Suprapubic skin (tissue), 4 donors: ENCODE measurements at places on chromosomes 5 and 9.

- no peak for DNase-seq
These were observed 353 bp upstream of the PDGFRB start for GRCh38 chr5:150156027-150156368.

DNA sequence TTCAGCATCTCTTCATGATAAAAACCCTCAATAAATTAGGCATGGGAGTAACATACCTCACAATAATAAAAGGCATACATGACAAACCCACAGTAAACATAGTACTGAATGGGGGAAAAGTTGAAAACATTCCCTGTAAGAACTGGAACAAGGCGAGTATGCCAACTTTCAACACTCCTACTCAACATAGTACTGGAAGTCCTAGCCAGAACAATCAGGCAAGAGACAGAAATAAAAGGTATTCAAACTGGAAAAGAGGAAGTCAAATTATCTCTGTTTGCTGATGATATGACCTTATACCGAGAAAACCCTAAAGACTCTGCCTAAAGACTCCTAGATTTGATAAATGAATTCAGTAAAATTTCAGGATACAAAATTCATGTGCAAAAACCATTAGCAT is 167.6 kb downstream of the TMEM38B start:
- no peak for DNase-seq

- no peak for DNase-seq
These were observed 243.6 kb downstream of the AP3B1 start for GRCh38 chr5:78050888-78051287.

GRCh38 chr9:133889584-133890301 is 102.4 kb downstream of the VAV2 start:
- no peak for DNase-seq

DNA sequence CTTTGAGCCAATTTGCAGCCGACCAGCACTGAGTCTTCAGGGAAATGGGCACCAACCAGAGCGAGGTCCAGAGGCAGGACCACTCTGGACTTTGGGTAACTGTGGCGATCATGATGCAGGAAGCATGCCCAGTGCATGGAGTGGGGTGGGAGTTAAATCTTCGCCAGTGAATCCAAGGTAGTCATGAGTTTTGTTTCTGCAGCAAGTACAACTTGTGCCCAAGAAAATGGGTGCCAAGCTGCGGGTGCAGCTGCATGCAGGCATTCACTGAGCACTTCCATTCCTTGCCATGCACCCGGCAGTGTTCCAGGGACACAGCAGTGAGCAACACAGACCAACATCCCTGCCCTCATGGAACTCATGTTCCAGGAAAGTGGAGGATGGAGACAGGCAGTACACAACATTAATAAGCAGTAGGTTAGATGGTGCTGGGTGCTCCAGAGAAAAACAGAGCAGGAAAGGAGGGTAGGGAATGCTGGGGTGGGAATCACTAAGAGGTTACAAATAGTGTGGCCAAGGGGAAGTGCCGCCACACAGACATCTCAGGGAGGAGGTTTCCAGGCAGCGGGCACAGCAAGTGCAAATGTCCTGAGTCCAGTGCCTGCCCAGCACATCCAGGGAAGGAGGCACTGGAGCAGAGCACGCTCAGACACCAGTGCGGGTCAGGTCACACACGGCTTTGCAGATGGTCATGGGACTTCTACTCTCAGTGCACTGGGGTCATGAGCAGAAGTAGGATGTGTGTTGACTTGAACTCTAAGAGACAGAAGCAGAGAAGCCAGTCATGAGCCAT is 48.2 kb upstream of the LMX1B start:
- no peak for DNase-seq

DNA sequence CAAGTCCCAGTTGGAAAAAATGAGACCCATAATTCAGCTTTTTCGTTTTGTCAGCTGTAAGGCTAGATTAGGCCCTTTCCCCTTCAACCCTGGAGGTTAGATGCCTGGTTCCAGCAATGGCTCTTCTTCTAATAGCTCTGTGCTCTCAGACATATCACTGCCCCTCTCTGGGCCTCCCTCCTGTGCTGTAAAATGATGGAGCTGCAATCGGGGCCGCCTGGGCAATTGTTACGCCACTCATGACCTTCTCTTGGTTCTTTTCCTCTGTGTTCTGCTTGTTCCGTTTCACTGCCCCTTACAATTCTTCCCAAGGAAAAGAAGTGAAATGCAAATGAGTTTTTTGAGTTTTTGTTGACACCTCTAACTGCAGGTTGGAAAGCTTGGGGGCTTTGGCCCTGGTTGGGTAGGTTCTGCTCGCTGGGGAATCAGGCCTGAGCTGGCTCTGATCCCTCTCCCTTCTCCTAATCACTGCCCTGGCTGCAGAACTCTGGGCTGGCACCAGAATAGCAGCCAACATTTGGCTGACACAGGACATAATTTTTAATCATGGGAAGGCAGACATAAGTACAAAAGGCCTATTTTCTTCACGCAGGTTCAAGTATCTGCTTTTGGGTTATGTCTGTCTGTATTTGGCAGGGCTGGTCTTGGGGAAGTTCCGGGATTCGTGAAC is 110.9 kb downstream of the FOXD1 start:
- DNase-seq = no peak

DNA sequence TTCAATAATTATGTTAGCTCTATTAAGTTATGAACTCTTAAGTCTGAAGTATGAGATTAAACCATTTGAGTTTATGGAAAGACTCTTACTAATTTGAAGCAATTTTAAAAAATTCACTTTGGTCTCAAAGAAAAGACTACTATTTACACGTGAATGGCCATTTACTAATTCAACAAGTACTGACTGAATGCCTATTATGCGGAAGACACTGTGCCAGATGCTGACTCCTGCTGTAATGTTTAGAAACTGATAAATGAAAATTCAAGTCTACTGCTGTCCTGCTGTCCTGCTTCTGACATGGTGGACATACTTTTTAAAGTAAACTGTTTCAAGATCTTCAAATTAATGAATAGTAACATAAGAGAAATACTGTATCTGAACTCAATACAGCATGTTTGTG is 116.2 kb downstream of the MPDZ start:
- no peak for DNase-seq

- DNase-seq = peak; percentile 72
These were observed 5.9 kb downstream of the MGAT4B start for GRCh38 chr5:179800696-179801201.

DNA sequence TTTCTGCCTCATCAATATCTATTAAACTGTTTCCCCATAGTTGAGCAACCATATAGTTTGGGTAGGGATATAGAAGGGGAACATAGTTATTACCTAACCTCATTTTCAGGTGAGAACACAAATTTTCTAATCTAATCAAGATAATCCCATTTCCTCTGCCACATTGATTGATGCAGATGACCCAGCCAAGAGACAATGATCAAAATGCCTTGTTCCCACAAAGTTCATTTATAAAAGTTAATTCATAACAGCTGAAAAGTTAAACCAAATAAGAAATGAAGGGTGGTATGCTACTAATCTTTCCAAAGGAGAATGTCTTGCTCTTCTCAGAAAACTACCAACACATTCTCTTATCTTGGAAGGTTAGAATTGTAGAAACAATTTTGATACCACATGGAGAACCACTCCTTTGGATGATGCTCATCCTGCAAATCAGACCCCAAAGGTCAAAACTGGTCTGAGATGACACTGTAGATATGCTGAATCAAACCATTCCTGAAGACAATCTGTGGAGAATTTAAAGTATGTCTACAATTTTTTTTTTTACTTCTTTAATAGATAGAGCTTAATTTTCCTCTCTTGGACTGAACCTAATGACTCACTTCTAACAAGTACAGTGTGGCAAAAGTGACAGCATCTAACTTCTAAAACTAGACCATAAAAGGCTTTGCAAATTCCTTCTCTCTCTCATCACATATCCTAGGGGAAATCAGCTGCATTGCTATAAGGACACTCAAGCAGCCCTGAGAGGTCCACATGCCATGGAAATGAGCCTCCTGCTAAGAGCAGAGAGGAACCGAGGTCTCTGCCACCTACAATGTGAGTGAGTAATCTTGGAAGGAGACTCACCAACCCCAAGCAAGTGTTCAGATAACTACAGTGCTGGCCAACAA is 586.7 kb upstream of the TUSC1 start:
- DNase-seq = no peak

DNA sequence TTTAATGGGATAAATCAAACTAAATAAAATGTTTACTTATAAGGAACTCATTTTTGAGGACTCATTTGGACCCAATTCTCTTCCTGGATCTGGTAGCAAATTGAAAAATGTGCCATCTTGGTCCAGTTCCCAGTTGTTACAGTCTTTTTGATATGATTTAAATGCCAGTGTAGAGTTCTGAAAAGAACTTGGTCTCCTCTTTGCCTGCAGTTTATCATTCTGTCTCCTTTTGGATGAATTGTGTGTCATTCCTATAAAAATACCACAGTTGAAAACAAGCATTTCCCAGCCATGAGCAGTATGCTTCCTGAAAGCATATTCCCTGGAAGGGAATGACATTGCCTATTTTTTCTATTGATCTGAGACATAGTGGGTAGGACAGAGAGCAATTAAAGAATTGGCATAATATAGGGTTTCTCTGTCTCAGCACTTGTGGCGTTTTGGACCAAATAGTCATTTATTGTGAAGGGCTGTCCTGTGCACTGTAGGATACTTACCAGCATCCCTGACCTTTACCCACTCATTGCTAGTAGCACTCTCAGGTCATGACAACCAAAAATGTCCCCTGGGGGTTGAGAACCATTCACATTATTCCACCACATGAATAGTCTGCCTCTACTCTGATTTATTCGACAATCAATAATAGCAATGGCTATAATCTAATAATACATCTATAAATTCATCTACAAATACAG is 181.8 kb downstream of the NXNL2 start:
- DNase-seq = no peak

DNA sequence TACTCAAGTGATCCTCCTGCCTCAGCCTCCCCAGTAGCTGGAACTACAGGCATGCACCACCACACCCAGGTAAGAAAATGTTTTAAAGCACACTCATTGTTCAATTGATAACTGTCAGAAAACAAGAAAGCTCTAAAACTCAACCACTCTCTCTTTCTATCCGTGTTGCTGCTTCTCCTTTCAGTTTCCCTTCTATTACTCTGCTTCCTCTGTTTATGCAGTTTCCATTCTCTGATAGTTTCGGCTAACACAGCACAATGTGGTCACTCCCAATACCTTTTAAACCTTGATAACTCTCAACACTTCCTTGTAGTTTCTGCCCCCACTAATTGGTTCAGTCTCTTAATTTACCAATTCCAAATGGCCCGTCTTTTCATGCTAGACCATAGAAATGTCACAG is 59.2 kb upstream of the NR4A3 start:
- no peak for DNase-seq

DNA sequence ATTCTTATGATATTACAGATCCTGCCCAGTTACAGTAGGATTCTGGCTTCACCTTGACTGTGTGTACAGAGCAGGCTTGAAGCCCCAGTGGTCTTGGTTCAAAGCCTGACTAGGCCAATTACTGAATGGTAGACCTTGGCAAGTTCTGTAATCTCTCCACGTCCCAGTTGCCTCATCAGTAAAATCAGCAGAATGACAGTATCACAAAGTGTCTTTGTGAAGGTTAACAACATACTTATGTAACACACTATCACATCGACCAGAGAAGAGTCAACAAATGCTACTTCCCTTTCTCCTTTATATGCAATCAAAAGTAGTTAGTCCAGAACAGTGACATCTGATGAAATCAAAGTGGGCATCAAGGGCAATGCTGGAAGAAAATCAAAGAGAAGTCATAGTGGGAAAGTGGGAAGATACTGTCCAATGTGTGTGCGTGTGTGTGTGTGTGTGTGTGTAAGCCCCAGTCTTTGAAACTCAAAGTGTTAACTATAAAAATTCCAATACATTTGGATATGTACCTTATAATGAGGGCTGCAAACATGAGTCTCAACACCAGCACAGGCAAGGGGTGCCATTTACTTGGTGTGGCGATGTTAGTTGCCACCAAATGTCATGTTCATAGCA is 93.5 kb upstream of the EGFLAM start:
- DNase-seq = no peak

DNA sequence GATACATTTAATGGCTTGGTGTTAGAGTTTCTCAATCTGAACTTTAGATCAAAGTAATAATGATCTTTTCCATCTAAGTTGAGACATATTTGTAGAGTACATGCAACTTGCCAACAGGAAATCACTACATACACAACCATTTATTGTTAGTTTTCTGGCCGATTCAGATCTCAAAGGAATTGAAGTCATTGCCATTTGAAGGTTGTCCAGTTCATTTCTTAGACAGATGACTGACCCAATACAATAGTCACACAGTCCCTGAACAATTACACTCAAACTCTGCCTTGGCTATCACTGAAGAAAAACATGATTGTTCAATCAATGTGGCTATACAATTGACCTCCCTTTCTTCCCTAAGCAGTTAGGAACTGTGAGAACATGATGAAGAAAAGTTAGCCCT is 753.2 kb upstream of the RIOK2 start:
- no peak for DNase-seq

DNA sequence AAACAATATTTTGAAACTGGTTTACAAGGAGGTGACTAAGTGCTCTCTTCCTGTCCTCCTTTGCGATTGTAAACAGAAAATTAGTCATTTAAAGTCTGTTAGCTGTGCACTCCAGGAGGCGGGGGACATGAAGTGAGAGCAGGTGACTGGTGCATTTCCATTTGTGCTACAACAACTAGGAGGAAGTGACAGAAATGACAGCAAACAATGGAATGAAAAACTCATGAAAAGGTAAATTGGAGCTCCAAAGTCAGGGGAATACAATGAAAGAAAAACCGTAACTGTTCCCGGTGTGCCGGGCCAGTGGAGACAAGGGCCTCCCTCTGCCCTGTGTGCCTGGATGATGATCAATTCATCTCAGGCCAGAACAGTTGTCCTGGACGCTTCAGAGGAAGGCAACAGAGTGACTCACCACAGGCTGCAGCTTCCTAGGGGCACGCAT is 439.9 kb downstream of the GADD45G start:
- DNase-seq = no peak
